ENCODE measurements at places on chromosomes 3 and 15.
A peak's percentile ranks its signal among the peaks of the same experiment; 100 is the strongest.

- no peak for DNase-seq
These were observed 581.4 kb upstream of the TBL1XR1 start for GRCh38 chr3:177778633-177779032.

GRCh38 chr3:59450946-59451763 is 401.3 kb upstream of the CFAP20DC start:
- DNase-seq, result no peak

DNA sequence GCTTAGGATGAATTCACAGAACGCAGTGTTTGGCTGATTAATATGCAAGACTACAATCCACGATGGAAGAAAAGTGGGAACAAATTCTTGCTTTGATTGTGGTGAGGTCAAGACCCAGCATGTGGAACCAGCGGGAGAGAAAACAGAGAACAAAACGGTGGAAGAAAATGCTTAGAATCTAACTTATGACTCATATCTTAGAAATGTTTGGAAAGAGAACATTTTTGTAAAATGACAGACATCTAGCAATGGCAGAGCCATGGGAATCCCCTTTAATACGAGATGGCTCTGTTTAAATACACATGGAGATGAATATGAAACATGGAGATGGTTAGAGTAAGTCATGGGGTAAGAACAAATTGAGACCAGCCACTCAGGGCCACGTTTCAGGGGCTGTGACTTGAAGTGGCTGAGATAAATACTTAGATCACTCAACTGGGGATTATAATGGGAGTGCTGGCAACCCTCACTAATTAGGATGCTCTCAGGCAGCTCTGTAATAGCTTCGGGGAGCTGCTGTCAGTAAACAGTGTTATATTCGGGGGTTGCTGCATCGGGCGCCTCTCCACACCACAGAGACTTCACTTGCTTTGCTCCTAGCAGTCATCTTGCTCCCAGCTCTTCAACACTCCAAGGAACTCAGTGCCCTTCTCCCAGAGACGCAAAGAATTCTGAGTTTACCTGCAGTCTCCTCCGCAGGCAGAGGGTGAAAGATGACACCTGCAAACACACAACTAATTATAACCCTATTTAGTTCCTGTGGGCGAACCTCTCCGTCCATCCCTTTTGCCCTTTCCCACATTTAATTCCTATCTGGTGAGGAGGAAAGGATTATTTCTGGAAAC is 68.0 kb upstream of the ONECUT1 start:
- no peak for DNase-seq

GRCh38 chr15:51692154-51692553 is 10.9 kb downstream of the SCG3 start:
- DNase-seq, result no peak

GRCh38 chr3:76310089-76310488 is 524.7 kb upstream of the ZNF717 start:
- DNase-seq, result no peak

DNA sequence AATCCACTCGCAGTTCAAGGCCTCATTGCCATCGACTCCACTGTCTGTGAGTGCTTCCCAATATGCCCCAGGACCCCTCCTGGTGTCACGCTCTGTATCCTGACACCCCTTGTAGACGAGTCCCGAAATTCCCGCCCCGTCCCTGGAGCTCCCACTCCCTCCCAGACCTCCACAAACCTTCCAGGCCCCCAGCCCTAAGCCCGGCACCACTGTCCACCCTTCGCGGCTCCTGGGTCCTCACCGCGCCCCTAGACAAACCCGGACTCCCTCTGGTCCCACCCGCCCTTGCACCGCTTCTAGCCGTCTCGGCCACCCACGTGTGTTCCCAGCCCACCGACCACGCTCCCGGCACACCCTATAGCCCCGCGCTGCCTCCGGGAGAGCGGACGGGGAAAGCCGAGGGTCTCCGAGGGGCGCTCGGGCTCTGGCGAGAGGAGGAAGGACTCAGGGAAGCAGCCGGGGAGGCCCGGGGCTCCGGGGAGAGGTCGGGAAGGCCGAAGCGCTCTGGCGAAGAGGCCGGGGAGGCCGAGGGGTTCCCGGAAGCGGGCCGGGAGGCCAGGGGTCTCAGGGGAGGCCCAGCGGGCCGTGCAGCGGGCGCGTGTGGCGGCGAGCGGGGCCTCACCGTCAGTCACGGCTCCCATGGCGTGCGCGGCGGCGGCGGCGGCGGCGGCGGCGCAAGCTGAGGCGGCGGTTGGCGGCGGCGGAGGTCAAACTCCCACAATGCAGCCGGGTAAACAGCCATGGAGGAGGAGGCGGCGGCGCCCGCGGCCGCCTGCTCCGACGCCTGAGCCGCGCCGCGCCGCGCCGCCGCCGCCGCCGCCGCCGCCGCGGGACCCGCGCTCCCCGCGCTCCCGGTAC is at the start of the genes ATXN7 and THOC7:
TSS of gene ATXN7 (plus strand) at position 718 of the 858 bp plus-strand sequence. CDS start 48,732 bp downstream, outside the sequence.
TSS of gene THOC7 (minus strand) at position 656 of the 858 bp plus-strand sequence. CDS start at position 641, 15 bp downstream.
- peak; percentile 51 for DNase-seq

GRCh38 chr3:31664031-31664430 is 131.3 kb downstream of the STT3B start:
- DNase-seq, result no peak

DNA sequence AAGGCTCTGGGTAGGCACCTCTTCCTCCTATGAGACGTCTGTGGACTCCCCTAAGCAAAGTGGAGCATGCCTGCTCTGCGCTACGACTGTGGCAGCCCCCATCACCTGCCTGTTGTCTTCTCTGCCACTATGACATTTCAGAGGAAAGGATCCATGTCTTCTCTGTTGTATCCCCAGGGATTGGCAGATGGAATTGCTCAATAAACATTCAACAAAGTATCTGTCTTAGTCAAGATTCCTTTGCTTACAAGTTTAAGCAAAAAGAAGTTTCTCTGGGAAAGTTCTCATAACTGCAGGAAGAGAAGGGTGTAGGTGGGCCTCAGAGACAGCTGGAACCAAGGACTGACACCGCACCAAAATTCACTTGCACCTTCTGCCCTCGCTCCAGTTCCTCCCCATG is 34.3 kb downstream of the AMOTL2 start:
- DNase-seq, result no peak

GRCh38 chr3:115513416-115513800 is 109.9 kb upstream of the GAP43 start:
- no peak for DNase-seq

DNA sequence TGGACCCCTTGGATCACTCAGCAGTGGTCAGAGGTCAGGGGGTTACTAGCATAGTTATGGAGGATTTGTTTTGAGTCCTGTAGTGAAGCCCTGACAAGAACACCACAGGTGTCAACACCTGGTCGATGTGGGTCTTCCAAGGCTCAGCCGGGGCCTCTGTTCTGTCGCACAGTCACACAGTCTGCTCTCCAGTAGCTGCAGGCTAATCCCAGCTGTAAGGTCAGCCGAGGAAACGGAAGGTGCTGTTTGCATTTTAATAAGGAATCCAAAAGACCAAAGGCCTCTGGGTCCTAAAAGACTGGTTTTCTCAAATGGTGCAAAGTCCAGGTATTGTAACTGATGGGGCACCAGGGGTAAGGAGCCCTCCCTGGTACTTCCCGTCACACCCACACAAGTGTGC is 71.7 kb downstream of the RPLP1 start:
- DNase-seq, result no peak

- no peak for DNase-seq
These were observed 380 bp upstream of the ALS2CL start for GRCh38 chr3:46693892-46694226.

DNA sequence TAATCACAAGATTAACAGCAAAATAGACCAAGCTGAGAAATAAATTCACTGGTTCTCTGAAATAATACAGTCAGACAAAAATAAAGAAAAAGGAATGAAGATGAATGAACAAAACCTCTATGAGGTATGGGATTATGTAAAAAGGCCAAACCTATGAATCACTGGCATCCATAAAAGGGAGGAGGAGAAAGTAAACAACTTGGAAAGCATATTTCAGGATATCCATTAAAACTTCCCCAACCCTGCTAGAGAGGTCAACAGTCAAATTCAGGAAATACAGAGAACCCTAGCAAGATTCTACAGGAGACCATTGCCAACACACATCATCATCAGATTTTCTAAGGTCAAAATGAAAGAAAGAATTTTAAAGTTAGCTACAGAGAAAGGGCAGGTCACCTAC is 649.7 kb upstream of the CBLB start:
- DNase-seq, result no peak

GRCh38 chr15:80673561-80674244 is 21.4 kb upstream of the ABHD17C start:
- no peak for DNase-seq

GRCh38 chr3:177150970-177151627 is 46.2 kb downstream of the TBL1XR1 start:
- no peak for DNase-seq

DNA sequence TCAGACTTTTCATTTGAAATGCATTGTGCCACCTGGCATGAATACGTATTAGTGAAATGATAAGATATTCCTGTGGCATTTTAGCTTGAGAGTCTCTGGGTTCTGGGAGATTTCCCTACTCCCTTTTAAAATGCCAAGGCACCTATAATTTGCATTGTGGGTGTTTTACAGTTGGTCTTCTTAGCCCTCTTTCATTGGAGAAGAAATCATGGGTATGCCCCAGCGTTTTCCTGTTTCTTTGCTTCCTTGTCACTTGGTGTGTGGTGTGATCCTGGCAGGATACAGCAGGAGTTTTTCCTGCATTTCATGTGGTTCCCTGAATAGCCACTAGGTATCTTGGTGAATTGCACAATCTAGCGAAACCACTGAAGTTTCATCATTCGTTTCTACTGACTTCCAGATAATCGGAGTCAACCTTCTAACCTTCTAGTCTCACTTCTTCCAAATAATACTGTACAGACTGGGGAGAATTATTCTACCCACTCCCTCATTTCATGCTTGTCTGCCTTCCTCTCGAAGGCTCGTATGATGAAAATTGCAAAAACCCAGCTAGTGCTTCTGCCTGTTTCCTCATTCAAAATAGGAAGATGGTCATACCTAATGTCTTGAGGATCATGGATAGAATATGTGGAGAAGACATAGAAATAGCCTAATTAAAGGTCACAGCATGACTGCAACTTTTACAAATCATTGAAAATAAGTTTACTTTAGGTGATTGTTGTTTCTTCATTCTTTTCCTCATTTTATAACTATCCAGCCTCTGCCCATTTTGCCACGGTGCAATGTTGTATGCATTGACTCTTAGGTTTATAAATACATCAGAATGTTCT is 2.6 kb downstream of the BHLHE40 start:
- DNase-seq, result no peak

GRCh38 chr3:107599772-107600145 is 77.0 kb downstream of the BBX start:
- DNase-seq, result no peak

- no peak for DNase-seq
These were observed 73.0 kb upstream of the POMGNT2 start for GRCh38 chr3:43178891-43179366.

GRCh38 chr3:192881159-192881786 is 36.4 kb downstream of the MB21D2 start:
- no peak for DNase-seq

- no peak for DNase-seq
These were observed 75.8 kb upstream of the LEKR1 start for GRCh38 chr3:156750191-156750873.

GRCh38 chr3:55687526-55687925 is 200.4 kb upstream of the WNT5A start:
- no peak for DNase-seq

GRCh38 chr3:32597656-32598055 is 27.0 kb upstream of the DYNC1LI1 start:
- no peak for DNase-seq

GRCh38 chr3:34198309-34198708 is 399.9 kb downstream of the PDCD6IP start:
- no peak for DNase-seq
